Fibroblast of skin of left quadriceps (primary cell): ENCODE measurements at places on chromosomes 2 and 18.

DNA sequence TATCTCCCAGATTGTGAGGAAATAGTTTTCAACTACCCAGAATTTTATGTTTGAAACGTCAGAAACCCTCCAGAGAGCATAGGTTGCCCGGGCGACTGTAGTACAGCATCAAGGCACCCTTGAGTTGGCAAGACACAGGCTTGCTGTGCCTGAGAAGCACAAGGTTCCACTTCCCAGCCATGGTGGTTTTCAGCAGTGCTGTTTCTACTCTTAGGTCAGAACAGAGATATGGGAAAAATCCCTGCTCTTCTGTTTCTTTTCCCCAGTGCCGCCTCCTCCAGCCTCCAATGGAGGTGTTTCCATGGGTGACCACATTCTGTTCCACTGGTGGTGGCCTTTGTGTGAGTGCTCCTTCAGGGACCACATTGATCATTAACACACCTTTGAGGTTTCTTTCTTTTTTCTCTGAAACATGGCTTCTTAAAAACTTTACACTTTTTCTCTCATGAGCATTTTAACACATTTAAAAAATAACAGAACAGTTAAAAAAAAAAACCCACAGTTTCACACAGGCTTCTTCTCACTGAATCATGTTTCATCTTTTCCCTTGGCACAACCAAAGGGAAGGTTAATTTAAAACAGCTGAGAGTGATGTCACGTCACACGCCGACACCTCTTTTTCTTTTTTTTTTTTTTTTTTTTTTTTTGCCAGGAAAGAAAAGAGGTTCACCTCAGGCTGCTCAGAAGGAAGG, 229.3 kb upstream of the HDAC4 start:
- DNase-seq: no peak

DNA sequence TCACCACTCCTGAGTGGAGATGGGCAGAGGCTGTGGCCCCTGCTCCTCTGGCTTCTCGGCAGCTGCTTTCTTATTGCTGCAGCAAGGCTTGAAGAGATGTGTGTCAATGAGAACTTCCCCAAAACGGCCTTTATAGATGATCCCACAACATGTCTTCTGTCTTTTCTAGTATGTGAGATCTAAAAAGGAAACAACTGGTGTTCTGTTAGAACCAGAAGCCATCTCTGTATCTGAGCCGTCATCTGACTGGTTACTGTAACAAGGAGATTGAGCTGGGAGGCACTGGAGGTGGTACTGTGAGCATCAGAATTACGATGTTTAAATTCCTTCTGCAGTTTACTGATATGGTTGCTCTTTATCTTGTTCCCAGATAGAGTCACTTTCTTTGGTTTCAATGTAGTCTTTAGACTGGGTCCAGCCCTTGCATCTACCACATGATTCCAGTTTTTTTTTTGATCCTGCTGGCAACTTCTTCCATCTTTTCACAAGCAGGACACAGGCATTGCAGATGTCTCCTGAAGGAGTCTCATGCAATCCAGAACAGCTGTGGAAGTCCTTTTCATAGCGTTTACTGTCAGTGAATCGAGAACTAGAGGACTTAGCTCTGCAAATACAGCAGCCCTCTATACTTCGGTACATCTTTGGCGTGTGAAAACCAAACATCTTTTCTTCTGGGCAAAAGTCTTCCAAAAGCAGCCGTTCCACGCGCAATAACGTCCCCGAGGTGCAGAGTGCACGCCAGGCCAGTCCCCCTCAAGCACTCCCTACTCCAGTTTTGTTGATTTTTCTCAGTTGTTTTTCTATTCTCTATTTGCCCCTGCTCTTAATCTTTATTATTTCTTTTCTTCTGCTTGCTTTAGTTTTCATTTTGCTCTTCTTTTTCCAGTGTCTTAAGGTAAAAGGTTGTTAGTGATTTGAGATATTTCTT, 29.7 kb downstream of the TAF4B start:
- DNase-seq: no peak

DNA sequence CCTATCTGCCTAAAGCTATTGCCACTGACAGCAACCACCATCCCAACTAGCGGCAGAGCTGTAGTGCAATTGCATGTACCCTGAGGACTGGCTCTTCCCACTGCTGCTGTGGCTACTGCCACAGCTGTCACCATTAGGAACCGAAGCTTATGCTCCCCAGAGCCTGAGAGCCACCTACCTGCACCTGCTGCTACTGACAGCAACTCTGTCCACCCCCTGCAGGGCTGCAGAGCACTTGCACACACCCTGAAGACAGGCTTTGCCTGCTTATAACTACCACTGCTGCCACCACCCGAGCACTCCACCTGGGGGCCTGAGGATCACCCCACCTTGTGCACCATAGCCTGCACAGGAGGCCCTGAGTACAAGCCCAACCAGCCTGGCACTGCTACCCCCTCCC, 217.6 kb upstream of the FOSL2 start:
- DNase-seq: no peak

GRCh38 chr2:113175042-113175628, 1.4 kb downstream of the PSD4 start:
- no peak for DNase-seq

DNA sequence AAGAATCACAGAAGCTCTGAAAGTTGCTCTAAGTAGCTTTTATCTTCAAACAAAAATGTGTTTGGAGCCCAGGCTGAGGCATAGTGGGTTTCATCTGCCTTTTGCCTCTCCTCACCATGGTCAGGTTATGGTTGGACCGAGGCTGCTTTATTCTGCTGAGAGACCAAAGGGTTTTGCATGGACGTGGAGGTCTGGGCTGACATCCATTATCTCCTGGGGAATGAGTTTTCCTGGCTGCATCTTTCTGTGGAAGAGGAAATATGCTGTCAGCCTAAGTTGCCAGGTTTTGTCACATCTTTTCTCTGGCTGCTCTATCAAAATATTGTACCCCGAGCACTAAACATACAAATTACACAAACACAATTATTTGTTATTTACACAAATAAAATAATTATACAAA, 223.2 kb downstream of the LDLRAD4 start:
- DNase-seq: no peak

DNA sequence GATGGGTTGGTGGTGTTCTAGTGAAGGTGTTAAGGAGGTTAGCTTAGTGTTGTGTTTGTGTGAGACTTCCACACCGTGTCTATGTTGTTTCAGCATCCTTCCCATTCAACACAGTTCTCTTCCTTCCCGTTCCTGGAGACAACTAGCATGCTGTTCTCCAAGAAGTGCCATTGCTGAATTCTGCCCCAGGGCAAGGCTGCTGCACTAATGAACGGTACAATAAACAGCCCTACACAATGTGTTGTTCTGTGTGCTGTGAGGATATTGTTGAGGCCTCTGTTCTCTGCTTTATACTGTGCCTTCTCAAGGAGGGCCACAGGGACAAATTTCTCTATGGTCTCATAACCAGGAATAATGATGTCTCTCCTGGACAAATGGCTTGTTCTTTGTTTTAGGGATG, 39.8 kb upstream of the ZEB2 start:
- DNase-seq: no peak

- DNase-seq: no peak
Observed at GRCh38 chr2:112661656-112662305, 16.0 kb downstream of the SLC20A1 start.

DNA sequence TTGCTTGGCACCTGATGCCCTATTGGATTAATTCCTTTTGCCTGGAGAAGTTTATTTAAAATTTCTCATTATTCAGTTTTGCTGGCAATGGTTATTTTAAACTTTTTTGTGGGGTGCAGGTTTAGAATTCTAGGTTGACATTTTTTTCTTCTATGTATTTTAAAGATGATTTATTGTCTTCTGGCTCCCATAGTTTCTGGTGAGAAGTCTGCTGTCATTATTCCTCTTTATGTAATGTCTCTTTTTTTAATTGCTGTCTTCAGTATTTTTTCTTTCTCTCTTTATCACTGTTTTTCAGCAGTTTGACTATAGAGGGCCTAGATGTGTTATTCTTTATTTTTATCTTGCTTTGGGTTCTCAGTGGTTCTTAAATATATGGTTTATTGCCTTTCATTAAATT, 182.2 kb upstream of the STON1 start:
- DNase-seq: no peak

DNA sequence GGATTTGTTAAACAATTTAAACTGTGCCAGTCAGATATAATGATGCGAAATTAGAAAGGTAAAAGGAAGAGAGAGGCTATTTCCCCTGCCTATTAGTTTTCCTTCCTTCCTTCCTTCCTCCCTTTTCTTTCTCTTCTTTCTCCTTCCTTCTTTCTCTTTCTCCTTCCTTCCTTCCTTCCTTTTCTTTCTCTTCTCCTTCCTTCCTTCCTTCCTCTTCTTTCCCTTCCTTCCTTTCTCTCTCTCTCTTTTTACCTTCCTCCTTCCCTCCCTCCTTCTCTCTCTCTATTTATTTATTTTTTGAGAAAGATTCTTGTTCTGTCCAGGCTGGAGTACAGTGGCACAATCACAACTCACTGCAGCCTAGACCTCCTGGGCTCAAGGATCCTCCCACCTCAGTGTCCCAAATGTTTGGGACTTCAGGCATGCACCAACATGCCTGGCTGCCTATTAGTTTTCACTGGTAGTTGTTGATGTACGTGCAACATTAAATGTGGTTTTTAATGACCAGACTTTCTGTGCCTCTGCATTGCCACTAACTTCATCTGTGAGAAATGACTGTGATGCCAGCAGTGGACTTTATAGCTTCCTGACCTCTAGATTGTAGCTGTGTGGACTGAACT, 48.7 kb upstream of the NFE2L2 start:
- DNase-seq: no peak

GRCh38 chr2:39704540-39704939, 38.8 kb downstream of the TMEM178A start:
- DNase-seq: no peak

GRCh38 chr2:48328159-48328809, 201.7 kb upstream of the STON1 start:
- no peak for DNase-seq

GRCh38 chr18:22346953-22347605, 70.6 kb downstream of the CTAGE1 start:
- DNase-seq: peak; percentile 26

- no peak for DNase-seq
Observed at GRCh38 chr2:102508863-102509262, 35.8 kb downstream of the SLC9A4 start.

- no peak for DNase-seq
Observed at GRCh38 chr18:9941103-9941502, 27.3 kb downstream of the VAPA start.

DNA sequence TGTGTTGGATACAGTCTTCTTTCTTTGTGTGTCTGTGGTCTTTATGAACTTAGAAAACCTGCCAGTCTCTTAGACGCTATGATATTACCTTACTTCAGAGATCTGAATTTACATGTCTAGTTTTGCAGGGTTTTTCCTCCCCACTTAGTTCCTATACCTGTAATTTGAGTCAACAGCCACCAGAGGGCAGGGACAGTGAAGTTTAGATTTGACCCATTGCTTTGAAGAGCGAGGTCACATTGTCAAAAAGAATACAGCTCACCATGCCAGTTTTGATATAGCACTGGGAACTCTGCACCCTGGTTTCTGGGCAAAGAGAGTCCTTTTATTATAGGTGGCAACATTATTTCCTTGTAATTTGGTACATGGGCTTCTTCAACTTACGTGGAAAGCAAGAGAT, 102.3 kb downstream of the MAPK4 start:
- no peak for DNase-seq

GRCh38 chr2:203987959-203988358, 51.4 kb downstream of the ICOS start:
- DNase-seq: no peak

DNA sequence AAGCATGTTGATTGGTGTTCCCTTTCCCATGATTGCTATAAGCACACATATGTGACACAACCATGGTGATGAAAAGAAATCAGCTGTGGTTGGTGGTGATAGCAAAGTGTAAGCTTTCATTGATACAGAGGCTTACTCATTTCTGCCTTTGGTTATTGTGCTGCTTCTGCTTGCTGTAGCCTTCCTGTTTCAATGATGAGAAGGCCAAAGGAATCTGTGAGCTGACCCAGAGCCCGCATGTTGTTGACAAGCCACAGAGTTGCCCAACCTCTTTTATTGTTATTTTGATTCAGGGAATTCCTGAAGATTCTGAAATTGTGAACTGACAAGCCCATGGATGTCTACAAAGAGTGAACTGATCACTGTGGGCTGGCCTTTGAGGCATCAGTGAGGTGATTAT, 164.4 kb downstream of the TMEFF2 start:
- DNase-seq: no peak

GRCh38 chr2:102455061-102455670, 17.9 kb upstream of the SLC9A4 start:
- DNase-seq: no peak

DNA sequence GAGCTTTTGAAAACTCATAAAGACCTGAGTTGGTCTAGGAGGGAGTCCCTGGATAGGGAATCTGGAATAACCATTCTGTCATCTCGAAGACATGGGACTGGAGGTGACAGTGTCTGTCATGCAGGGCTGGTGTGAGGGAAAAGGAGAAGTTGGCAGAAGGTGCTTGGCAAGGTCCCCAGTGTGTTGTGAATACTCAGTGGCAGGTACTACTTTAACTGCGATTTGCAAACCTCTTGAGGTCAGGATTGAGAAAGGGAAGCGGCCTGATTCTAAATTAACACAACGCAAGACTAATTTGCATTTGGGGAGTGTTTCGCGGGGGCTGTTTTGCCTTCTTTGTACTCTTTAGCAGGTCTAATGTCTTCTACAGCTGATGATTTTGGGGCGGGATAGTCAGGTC, 77.0 kb upstream of the TMEM200C start:
- no peak for DNase-seq

DNA sequence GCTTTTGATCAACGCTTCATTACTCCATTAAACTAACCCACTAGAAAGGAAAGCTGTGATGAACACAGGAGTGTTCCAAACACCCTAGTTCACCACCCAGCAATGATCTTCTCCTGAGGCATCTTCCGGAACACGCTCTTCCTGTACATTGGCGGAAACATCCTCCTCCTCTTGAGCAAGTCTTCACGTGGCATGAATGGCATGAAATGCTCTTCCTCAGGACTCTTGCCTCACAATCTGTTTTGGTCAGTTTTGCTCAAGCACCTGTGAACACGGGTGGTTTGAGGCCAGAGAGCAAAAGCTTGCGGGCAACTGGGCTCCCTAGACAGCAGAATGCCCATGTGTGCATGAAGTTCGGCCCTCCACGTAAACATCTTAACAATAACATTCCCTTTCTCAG, 734.2 kb upstream of the SALL3 start:
- DNase-seq: no peak

- no peak for DNase-seq
Observed at GRCh38 chr18:76544511-76545345, 49.7 kb upstream of the ZNF516 start.

- DNase-seq: peak; percentile 71
Observed at GRCh38 chr18:25164848-25165811, 186.8 kb downstream of the ZNF521 start.

- DNase-seq: no peak
Observed at GRCh38 chr2:206540757-206541156, 97.4 kb downstream of the ADAM23 start.
